ENCODE measurements at places on chromosomes 2 and 18.

DNA sequence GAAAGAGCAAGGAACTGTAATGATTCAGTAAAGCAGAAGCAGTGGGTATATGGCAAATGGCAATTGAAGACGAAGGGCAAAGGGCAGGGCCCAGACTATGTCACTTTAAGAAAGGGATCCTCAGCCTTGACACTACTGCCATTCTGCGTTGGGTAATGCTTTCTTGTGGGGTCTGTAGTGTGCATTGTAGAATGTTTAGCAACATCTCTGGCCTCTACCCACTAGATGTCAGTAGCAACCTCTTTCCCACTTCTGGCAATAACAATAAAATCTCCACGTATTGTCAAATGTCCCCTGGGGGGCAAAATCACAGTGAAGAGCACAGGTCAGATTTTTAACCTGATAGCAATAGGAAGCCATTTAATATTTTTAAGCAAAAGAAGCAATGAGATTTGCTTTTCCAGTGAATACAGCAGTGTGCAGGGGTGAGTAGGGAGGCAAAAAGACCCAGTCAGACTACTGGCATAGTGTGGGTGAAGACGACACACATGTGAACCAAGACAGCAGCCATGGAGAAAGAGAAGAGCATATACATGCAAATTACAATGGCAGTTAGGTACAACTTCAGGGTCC, 209.5 kb downstream of the DYM start:
- peak; percentile 25 for DNase-seq

GRCh38 chr2:240142256-240142775, 1.9 kb upstream of the OTOS start:
- DNase-seq = no peak

- DNase-seq = no peak
These were observed 591.7 kb downstream of the BCL11A start for GRCh38 chr2:59961746-59962145.

DNA sequence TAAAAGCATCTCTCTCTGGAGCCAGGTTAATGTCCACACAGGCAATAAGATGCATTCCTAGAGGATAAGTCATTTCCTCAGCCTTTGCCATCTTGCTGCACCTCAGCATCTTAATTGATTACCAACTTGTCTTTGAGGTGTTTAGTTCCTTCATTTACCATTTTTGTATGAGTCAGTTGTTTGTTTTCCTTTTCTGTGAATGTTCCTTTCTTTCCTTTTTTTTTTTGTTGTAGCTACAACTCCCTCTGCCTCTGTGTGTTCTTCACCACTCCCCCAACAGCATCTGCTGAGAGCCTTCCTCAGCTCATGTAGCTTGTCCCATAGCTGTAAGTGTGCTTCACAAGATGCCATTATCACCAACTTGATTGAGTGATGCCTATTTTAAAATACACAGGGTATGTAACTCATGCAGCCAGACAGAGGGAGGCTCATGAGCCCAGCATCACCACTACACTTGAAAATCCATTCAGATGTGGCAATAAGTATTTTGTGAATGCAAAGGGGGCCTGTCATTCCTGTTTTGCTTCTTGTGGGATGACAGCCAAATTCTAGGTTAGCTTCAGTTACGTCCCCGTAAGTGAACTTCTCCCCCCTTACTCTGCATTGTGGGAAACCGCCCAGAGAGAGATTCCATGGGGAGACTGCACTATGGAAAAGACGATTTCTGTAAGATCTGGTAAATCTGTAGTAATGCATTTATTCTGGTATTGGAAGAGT, 315.9 kb upstream of the ZEB2 start:
- no peak for DNase-seq

DNA sequence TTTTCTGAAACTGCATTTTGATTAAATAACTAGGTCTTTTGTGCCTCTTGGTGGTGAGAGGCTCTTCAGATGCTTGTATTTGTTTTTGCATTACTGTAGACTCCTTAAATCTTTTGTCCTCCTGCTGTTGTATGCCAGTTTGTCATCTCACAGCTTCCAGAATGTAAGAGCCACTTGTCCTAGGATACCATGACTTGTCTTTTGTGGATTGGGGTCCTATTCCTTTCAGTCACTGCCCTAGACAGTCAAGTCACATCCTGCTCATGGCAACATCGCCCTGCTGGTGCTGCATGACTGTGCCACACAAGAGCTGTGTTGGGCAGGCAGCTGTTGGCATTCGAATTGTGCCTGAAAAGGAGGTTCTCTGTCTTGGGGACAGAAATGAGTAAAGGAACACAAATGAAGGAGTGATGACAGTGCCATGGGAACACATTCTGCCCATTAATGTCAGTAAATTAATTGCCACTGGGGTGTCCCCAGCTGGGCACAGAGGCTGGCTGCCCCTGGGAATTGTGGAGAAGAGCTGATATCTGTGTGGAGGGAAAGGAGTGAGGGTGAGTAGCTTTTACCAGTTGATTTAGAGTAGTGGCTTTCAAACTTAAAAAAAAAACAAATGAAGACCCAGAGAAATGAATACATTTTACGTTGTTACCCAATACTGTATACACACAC, 140.3 kb downstream of the ARL6IP6 start:
- DNase-seq = no peak

- DNase-seq = peak; percentile 57
These were observed 81.5 kb downstream of the NRP2 start for GRCh38 chr2:205763708-205764211.

- no peak for DNase-seq
These were observed 64.9 kb downstream of the ZNF521 start for GRCh38 chr18:25287106-25287505.

GRCh38 chr2:232088771-232089170, 127.3 kb downstream of the DIS3L2 start:
- no peak for DNase-seq

DNA sequence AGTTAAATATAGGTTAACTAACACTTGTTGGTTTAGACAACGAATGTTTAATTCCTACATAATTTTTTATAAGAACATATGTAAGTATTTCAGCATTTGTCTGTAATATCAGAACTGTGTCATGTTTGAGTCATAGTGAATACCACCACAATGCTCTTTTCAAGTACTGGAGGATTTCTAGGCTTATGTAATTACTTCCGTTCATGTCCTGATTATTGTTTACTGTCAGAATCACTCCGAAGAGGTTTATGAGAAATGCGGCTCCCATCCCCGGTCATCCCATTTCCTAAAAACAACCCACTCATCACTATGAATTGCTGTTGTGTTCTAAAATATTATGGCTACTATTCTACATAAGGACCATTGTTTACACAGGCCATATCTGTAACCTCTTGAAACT, 45.1 kb downstream of the CDH19 start:
- DNase-seq = no peak

DNA sequence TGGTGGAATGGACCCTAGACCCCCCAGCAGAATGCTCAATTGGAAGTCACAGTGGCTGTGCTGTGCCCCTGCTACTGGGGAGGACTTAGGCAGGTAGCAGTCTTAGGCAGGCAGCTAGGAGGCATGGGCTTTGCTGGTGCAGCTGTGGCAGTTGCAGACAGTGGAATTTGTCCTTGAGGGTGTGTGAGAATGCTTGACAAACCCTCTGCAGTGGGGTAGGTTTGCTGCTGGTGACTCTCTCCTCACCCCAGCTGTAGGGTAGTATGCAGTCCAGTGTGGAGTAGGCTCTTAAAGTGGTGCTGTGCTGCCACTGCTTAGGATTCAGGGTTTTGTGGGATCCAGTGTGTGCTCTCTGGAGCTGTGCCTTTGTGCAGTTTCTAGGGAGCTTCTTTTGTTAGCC, 61.3 kb downstream of the NUP35 start:
- DNase-seq = peak; percentile 36

DNA sequence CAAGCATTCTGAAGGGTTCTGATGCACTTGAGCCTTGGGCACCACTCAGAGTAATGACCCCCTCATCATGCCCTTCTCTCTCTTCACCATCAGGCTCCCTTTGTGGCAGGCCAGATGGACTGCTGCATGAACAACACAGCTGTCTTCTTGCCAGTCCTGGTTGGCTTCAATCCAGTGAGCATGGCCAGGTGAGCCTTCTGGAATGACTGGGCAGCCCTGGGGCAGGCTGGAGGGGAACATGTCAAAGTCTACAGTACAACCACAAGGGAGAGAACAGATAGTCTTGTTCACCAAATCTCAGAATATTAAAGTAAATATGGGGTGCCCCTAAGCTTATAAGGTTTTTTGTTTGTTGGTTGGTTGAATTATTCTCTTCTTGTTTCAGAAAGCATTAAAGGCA, 4.4 kb downstream of the GCKR start:
- DNase-seq = no peak

- no peak for DNase-seq
These were observed 247.7 kb upstream of the RBMS1 start for GRCh38 chr2:160741271-160741670.

DNA sequence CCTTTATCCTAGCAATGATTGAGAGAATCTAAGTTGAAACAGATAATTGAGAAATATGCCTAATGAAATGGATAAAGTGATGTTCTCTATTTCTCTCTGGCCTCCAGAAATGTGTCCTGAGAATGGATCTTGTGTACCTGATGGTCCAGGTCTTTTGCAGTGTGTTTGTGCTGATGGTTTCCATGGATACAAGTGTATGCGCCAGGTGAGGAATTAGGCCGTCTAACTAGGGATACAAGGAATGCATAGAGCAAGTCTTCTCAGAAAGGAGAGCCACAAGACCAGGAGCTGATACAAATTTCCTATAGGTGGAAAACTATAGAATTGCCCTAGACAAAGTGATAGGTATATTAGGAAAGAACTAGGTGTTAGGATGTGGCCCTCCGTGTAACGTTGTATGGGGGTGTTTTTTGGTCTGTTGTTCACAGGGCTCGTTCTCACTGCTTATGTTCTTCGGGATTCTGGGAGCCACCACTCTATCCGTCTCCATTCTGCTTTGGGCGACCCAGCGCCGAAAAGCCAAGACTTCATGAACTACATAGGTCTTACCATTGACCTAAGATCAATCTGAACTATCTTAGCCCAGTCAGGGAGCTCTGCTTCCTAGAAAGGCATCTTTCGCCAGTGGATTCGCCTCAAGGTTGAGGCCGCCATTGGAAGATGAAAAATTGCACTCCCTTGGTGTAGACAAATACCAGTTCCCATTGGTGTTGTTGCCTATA, 592 bp upstream of the CAD start:
- DNase-seq = no peak

GRCh38 chr2:238963161-238963970, 115.5 kb downstream of the TWIST2 start:
- DNase-seq = peak; percentile 35

DNA sequence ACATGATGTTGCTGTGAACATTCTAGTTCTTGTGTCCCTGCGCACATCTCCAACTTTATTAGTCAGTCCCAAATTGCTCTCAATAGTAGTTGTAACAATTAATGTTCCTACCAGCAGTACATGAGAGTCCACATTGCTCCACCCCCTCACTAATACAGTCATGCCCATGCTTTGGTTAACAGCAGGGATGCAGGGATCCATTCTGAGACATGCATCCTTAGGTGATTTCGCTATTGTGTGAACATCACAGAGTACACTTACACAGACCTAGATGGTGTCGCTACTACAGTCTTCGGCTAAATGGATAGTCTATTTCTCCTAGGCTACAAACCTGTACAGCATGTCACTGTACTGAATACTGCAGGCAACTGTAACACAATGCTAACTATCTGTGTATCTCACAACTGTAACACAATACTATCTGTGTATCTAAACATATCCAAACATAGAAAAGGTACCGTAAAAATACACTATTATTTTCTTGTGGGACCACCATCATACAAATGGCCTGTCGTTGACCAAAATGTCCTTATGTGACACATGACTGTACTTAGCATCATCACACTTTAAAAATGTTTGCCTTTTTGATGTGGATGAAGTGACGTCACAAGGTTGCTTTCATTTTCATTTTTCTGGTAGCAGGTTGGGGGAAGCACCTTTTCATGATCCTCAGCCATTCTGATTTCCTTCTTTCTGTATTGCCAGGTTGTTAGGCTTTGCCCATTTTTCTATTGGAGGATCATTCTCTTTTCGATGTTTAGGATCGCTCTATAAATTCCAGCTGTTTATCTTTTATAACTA, 82.9 kb upstream of the RNF152 start:
- no peak for DNase-seq

DNA sequence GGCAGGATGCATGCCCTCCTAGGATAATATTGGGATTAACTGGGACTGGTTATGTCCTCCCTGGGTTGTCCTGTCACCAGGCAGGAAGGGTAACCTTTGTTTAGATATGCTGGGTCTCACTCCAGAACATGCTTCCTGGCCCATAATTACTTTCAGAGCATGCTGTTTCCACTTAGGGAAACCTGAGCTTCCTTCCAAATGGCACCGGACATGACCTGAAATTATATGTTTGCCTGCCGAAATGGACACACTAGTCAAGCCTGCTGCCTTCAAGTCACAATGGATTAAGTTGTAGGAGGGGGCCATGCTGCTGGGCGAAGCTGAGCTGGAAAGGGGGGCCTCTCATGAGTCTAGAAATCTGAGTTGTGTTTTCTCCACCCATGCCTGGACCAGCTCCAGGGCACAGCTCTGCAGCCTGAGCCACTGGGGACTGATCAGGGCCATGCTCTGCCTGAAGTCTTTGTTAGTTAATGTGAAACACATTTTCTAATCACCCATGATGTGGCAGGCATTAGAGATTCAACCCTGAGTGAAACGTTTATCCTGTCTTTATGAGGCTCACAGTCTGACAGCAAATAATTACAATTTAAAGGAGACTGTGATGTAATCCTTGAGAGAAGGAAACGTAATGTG, 273.3 kb downstream of the TNS1 start:
- DNase-seq = no peak

GRCh38 chr2:145032791-145033190, 512.9 kb upstream of the ZEB2 start:
- no peak for DNase-seq

- DNase-seq = no peak
These were observed 6.3 kb upstream of the ASB1 start for GRCh38 chr2:238420442-238420841.

DNA sequence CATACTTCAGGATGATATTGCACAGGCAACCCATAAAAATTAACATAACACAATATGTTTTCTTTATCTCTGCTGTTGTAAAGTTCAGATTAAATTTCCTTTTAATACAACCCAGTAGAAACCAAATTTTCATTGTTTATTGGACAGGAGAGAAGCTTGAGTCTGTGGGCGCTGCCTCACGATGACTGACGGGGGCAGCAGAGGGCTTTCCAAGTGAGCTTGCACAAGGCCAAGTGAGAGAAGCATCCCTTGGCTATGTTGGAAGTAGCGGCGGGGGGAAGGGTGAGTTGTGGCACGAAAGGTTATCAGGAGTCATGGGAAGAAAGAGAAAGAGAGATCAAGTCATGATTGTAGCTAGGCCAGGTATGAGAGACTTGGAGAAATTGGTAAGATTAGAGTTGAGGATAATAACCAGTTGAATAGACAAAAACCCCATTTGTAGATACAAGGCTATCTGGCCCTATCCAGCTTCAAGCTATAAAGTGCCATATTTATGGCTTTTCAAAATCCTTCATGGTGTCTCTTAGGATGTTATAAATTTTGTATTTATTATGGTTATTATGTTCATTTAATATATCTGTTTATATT, 413.7 kb upstream of the FAM98A start:
- peak; percentile 21 for DNase-seq

DNA sequence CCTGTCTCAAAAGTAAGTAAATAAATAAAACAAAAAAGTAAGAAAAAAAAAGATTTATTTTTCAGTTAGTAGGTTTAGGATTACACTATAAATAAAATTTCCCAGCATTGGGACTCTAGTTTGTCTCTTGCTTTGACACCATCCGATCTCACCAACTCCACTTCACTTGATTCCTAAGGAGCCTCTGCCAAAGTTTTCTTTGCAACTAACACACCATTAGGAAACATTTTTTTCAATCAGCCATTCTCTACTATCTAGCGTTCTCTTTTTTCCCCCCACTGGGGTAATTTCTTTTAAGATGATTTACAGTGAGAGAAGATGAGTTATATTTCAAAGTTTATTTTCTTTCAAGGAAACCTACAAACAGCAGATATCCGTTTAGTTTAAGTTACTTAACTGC, 10.6 kb upstream of the NEMP2 start:
- no peak for DNase-seq
